NCI-H774 (cell line): ENCODE measurements at places on chromosomes 6 and 20.

- no peak for DNase-seq
These were observed 10.2 kb upstream of the RNF114 start for GRCh38 chr20:49925901-49926454.

DNA sequence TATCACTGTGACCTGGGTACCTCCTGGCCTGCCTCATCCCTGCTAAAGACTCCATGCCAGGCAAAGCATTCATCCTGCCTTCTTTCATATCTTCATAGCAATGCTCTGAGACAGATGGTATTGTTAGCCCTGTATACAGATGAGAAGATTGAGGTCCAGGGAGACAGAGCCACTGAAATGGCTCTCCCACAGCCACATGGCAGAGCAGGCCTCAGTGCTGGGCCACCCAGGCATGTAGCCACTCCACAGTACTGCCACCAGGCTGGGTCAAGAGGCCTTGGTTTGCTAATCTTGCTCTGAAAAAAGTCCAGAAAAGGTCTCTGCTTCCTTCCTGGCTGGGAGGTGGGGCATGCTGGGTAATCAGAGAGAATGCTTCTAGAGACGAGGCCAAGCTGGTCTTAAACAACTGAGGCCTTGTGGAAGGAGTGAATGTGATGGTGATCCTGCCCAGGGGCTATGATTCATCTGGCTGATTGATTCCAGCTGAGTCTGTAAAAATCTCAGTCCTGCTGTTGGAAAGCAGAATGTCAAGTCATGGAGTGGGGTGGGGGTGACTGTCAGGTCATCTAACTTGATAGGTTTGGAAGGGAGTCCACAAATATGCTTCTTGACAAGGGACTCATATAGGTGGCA lies 29.8 kb downstream of the HM13 start:
- no peak for DNase-seq

DNA sequence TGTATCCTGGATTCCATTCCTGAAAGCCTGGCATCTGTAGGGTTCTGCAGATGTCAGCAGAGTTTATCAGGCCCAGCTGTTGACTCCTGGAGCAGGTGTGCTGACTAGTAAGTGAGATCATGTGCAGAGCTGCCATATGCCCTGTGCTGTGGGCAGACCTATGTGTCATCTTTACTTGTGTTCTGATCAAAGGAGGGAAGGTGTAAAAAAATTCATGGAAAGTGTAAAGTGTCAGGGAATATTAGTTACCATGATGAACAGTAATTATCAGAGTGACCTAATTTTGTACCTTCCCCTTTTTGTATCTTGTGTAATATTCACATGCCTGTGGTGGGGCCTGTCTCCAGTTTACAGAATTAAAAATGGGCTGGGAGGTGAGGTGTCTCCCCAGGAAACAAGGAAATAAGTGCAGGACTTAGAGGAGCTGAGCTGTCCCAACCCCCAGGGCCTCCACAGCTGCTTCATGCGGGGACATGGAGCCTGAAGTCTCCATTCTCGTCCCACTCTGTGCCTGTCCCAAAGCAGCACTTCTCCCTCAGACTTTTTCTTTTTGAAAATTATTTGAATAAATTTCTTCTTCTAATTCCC lies 148.2 kb upstream of the GGTLC1 start:
- no peak for DNase-seq

GRCh38 chr20:59289994-59290393 lies 10.4 kb upstream of the EDN3 start:
- DNase-seq = no peak

DNA sequence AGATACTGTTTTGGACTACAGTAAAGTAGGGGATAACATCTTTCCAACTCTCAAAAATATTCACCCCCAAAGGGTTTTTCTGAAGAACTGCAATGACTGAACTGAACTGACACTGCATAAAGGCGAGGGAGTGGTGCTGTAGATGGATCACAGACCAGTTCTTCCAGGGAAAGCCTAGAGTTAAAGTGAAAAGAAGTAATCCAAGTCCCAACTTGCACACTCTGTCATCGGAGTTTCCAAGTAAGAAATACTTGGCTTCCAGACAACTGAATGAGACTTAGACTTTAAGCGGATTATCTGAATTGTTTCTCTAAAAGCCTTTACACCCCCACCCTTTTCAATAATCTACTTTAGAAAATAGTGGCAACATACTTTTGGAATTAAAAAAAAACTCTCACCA lies 134.1 kb upstream of the PREP start:
- DNase-seq = no peak

GRCh38 chr6:136539967-136540652 lies 10.1 kb downstream of the MAP7 start:
- no peak for DNase-seq

GRCh38 chr20:4569865-4570264 lies 151.8 kb upstream of the PRND start:
- no peak for DNase-seq

- DNase-seq = no peak
These were observed 152.7 kb upstream of the ENPP5 start for GRCh38 chr6:46323312-46323965.

DNA sequence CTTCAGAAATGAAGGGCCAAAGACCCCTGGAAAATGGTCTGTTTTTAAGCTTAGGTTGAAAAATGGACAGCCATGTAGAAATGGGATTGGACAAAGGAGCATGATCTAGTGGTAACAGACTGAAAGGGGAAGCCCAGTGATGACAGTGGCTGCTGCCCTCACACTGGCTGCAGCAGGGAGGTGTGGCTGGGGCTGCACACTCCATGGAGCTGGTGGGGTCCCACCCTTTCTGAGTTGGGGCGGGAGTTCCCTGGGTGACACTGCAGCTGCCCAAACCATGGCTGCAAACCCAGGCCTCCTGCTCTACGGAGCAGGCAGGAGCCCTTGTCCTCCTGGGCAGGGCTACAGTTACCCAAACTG lies 8.5 kb upstream of the PACSIN1 start:
- DNase-seq = no peak

- DNase-seq = no peak
These were observed 569.9 kb downstream of the KIF16B start for GRCh38 chr20:16003310-16003709.

DNA sequence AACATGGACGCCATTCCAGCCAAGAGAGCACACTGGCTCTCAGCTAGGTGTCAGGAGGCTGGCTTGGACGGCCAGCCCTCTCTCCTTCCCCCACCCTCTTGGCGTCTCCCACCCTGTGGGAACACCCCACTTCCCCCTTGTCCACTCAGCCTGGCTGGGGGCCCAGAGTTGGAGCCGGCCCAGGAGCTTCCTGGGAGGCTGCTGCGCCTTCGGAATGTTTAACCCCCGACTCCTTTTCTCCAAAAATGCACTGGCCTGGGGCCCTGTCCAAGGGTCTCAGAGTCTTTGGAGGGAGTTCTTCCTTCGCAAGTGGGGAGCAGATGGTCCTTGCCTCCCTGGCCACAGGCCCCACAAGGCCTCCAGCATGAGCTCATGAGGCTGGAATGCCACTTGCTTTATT lies 4.1 kb downstream of the ADAM33 start:
- DNase-seq = no peak

DNA sequence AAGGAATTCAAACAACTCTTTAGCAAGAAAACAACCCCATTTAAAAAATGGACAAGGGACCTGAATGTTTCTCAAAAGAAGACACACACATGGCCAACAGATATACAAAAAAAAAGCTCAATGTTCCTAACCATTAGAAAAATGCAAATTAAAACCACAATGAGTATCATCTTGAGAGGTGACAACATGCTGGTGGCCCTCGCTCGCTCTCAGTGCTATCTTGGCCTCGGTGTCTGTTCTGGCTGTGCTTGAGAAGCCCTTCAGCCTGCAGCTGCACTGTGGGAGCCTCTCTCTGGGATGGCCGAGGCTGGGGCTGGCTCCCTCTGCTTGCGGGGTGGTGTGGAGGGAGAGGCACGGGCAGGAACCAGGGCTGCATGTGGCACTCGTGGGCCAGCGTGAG lies 13.4 kb downstream of the SPINT4 start:
- no peak for DNase-seq
